ENCODE measurements at places on chromosomes 6 and 20.
A peak's percentile ranks its signal among the peaks of the same experiment; 100 is the strongest.

- no peak for DNase-seq
These were observed 280.2 kb downstream of the TBC1D7 start for GRCh38 chr6:13048113-13048512.

DNA sequence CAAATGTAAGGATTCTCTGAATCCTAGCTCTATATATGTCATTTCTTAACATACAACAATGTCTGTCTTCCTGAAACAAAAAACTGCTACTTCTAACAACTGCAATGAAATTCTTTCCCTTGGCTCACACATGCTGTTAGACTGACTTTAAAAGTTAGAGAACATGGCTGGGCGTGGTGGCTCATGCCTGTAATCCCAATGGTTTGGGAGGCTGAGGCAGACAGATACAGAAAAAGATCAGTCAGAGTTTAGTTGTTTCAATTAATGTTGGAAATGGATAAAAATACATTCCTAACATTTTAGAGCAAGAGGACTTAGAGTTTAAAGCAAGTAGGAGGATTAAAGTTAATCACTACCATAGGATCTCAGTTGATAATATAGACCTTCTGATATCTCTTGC, 28.7 kb upstream of the KIAA1586 start:
- no peak for DNase-seq

DNA sequence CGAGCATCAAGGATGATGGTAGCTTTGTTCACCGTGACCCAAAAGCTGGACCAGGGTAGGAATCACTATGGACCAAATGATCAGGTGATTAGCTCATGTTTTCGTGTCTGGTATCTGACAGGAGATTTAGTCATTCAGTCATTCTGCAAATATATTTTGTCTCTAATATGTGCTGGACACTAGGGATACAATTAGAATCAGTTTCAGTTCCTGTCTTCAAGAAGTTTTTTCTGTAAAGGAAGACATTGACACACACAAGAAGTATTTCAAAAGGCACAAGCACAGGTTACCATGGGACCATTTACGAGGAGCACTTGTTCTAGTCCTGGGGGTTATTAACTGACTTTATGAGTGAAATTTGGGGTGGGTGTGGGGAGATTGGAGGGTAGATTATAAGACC, 244.9 kb downstream of the HIVEP2 start:
- no peak for DNase-seq

DNA sequence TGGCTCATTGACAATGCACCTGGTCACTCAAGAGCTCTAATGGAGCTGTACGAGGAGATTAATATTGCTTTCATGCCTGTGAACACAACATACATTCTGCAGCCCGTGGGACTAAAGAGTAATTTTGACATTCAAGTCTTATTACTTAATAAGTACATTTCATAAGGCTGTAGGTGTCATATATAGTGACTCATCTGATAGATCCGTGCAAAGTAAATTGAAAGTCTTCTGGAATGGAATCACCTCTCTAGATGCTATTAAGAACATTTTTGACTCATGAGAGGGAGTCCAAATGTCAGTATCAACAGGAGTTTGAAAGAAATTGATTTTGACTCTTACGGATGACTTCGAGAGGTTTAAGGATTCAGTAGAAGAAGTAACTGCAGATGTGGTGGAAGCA, 267.9 kb downstream of the CLVS2 start:
- no peak for DNase-seq

DNA sequence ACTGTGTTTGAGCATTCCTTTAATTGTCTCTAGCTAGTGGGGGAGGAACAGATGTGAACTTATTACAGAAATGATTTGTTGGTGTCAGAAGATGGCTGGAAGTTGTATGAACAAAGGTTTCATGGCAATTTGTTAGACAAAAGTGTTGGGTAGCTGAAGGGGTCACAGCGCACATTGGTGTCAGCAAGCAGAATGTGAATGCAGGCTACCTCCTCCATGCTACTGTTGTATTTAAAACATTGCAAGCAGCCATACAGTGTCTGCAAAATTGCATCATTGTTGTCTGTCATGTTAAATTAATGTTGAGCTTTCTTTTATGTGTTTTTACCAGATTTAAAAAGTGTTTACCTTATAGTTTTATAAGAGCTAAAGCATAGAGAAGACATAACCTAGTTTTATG, 6.2 kb downstream of the LRRC1 start:
- DNase-seq = no peak

DNA sequence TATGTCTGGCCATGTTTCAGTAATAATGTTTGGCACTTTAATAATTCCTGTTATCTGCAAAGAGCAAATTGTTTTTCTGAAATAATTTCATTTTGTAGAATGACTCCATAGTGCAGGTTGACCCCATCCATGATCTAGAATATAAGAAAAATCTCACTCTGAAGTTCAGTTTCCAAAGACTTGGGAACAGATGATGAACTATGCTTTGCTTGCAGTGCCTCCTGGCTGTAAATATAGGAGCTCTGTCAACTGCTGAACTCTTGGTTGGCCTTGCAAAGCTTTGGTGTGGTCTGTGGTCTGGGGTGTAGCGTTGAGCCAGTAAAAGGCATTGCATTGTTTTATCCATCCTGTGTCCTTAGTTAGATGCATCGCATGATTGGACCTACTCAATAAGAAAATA, 104.0 kb downstream of the PLCB4 start:
- no peak for DNase-seq

DNA sequence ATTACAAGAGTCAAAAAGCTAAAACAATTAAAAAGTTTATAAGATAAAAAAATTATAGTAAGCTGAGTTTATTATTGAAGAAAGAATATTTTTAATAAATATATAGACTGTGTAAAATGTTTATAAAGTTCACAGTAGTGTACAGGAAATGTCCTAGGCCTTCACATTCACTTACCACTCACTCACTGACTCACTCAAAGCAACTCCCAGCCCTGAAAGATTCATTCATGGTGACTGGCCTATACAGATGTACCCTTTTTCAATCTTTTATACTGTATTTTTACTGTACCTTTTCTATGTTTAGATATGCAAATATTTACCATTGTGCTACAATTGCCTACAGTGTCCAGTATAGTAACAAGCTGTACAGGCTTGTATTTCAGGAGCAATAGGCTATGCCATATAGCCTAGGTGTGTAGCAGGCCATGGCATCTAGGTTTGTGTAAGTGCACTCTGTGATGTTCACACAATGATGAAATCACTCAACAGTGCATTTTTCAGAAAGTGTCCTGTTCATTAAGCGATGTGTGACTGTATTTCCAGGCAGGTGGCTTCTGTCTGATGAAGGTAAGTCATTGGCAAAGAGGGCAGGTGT, 130.2 kb downstream of the BTBD3 start:
- no peak for DNase-seq

- no peak for DNase-seq
These were observed 147.1 kb downstream of the PRL start for GRCh38 chr6:22149501-22150367.

DNA sequence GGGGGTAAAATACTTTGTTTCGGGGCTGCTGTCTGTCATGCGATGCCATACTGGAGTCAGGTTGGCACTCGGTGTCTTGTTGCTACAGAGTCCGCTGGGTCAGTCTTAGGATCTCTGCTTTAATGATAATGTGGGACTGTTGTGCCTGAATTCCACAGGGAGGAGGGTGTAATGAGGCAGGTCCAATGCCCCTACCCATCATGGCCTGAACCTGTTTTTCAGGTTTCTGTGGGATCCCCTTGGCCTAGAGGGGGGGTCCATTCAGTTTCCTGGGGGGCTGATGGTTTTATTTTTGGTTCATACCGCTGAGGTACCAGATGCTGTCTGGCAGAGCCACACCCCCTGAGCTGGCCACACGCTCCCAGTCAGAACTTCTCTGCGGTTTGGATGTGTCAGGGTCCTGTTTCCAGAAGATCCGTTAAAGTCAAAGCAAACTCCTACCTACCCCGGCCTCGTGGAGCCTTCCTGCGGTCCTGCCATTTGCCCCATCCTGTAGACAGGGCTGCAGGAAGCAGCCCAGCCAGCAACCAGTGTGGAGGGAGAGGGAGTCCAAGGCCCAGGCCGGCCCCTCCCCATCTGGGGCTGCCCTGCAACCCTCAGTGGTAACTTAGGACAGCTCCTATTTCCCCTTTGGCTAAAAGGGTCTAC, 69.7 kb downstream of the TCP11 start:
- DNase-seq = no peak

- peak; percentile 8 for DNase-seq
These were observed 2.1 kb upstream of the ERGIC3 start for GRCh38 chr20:35539756-35540212.

- no peak for DNase-seq
These were observed 192.7 kb downstream of the KHDC1L start for GRCh38 chr6:73032586-73032985.

- DNase-seq = peak; percentile 77
These were observed 2.1 kb upstream of the COL20A1 start for GRCh38 chr20:63290677-63291472.

DNA sequence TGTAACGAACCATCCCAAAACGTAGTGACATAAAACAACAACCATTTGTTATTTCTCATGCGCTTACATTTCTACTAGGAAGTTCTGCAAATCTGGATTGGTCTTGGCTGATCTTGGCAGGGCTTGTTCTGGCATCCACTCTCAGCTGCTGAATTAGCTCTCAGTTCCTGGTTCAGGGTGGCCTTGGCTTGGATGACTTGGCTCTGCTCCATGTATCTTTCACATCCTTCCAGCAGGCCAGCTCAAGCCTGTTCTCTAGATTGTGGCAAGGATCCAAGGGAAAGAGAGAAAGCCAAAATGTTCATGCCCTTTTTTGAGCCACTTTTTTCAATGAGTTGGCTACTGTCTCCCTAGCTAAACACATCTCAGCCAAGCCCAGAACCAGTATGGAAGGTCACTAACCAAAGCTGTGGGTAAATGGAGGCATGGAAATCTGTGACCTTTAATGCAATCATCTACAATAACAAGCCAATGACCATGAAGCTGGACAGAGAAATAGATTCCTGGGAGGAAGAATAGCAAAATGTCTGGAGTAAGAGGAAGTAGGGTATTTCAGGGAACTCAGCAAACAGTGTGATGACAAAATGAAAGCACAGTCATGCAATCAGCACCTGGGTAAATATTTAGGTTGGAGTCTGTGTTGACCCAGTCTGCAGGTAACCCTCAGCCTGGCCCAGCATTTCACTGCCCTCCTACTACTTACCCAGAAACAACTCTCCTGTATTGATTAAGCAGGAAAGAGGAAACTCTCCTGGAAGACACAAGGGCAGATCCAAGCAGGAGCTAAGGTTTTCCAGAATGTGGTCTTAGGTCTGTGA, 32.7 kb upstream of the SNAP25 start:
- no peak for DNase-seq

GRCh38 chr20:9903048-9903655, 64.3 kb upstream of the PAK5 start:
- no peak for DNase-seq

- peak; percentile 43 for DNase-seq
These were observed 130.5 kb downstream of the CEBPB start for GRCh38 chr20:50320901-50321796.

GRCh38 chr6:165245287-165245686, 64.1 kb downstream of the C6orf118 start:
- no peak for DNase-seq

- no peak for DNase-seq
These were observed 211.1 kb downstream of the ANKRD60 start for GRCh38 chr20:58017231-58017969.

DNA sequence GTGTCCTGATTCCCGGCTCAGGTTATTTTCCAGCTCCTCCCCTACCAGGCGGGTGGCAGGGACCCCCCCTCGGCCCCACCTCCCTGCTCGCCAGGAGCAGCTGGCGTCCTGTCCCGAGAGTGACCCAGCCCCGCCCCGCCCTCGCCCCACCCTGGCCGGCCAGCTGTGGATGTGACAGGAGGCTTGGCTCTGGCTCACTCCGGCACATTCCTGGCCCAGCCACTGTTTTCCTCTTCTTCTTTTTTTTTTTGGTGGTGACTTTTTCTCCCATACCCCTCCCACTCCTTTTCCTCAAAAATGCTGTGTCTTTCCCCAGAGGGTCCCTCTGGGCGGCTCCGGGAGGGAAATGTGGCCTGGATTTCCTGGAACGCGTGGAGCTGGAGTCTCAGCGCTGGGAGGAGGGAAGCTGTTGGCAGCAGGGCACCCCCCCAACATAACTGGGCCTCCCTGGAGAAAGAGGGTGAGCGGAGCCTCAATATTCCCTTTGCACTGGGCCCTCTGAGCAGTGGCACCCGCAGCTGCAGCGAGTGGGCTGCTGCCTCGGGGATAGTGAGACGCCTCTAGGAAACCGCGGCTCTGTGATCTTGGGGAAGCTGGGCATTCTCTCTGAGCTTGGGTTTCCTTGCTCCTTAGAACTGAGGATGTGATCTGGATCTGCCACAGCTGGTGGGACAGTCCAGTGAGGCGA, 28.3 kb upstream of the CSNK2A1 start:
- DNase-seq = no peak

GRCh38 chr6:7185561-7185960, 77.8 kb downstream of the RREB1 start:
- DNase-seq = no peak

- no peak for DNase-seq
These were observed 45.2 kb upstream of the RALY start for GRCh38 chr20:33948480-33948879.

DNA sequence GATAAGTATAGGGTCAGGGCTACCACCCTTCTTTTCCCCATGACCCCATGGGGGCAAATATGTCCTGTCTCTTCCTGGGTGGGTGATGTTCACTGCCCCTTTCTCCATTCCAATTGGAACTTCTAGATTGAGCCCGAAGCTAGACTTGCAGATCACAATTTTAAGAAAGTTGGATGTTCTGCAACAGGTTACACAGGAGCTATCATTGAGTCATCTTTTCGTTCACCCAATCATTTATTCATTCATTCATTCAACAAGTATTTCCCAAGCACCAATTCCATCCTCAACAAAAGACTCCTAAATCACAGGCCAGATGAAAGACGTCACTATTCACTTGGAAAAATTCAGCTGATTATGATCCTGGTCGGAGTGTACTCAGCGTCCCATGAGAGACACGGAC, 71.0 kb upstream of the FOXP4 start:
- no peak for DNase-seq

GRCh38 chr6:149438855-149439254, 38.8 kb downstream of the SUMO4 start:
- no peak for DNase-seq

GRCh38 chr6:13412211-13412610, 75.2 kb downstream of the GFOD1 start:
- no peak for DNase-seq

GRCh38 chr6:132322398-132322797, 78.9 kb downstream of the MOXD1 start:
- DNase-seq = no peak

DNA sequence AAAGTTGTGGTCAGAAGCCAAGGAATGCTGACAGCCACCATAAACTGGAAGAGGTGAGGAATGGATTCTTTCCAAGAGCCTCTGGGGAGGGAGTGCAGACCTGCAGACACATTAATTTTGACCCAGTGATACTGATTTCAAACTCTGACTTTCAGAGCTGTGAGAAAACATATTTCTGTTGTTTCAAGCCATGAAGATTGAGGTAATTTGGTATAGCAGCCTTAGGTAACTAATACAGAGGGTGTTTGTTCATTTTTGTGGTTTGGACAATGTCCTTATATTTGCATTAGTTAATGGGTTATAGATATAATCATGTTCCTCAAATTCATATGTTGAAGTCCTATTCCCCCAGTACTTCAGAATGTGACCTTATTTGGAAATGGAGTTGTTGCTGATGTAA, 85.4 kb upstream of the GTSF1L start:
- DNase-seq = no peak
